ENCODE measurements at places on chromosomes 11 and 22.

DNA sequence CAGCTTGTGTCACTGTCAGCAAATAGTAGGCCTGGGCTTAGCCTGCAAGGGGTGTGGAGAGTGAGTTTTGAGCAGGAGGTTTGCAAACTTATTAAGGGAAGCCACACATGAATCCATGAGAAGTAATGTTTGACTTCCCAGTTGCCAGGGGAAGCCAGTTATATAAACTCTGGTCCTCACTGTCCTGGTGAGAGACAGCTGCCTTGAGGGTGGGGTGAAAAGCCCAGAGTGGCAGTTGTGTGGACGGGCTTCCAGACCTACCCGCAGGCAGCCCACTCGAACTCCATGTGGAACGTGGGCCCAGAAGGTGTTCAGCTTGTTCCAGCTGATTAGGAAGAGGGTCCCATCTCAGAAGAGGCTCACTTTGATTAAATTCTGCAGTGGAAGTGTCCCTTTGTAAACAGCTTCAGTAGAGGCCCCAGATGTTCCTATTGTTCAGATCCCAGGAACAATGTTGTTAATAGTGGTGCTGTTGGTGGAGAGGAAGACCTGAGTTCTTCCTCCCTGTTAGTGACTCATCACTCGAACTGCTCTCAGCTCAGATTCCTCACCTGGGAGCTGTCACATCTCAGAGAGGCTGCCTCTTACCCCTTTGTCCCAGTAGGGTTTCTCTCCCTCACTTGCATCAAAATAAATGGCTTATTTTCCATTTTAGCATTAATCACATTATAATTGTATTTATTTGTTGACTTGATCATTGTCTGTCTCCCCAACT is 63.4 kb downstream of the GRAMD1B start:
- no peak for DNase-seq

GRCh38 chr11:88553204-88553603 is 215.7 kb upstream of the CTSC start:
- no peak for DNase-seq

- DNase-seq = no peak
Measured at GRCh38 chr11:5460983-5461621, 12.0 kb downstream of the OR51I2 start.

- no peak for DNase-seq
Measured at GRCh38 chr11:31847761-31848160, 36.6 kb upstream of the PAX6 start.

DNA sequence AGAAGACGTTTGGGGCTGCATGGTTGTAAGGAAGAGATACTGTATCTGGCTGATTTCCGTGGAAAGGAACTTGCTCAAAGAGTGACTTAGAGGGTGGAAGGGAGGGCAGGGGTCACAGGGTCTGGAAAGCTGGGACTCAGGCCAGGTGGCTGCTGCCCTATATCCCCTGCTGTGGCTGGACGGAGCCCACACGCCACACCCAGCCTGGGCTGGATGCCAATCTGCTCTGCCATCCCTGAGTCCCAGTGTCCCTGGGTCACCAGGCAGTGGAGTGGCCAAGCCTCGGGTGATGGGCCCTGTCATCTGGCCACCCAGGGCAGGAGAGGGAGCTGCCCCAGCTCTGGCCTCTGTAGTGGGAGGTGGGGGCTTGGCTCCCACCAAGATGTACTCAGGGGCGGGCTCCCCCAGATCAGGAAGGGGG is 26.5 kb upstream of the KRTAP5-7 start:
- DNase-seq = no peak

DNA sequence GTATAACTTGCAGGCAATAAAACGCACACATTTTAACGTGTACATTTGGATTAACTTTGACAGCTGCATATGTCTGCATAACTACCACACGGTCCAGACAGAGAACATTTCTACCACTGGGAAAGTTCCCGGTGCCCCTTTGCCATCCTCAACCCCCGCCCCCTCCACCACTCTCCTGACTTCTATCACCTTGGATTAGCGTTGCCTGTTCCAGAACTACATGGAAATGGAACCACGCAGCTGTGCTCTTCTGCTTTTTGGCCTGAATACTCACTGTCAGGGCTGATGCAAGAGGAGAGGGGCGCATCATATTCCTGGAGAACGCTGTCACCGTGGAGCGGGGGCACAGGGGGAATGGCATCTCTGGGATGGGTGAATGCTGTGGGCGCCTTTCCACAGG is 62.1 kb downstream of the LRP5 start:
- DNase-seq = no peak

DNA sequence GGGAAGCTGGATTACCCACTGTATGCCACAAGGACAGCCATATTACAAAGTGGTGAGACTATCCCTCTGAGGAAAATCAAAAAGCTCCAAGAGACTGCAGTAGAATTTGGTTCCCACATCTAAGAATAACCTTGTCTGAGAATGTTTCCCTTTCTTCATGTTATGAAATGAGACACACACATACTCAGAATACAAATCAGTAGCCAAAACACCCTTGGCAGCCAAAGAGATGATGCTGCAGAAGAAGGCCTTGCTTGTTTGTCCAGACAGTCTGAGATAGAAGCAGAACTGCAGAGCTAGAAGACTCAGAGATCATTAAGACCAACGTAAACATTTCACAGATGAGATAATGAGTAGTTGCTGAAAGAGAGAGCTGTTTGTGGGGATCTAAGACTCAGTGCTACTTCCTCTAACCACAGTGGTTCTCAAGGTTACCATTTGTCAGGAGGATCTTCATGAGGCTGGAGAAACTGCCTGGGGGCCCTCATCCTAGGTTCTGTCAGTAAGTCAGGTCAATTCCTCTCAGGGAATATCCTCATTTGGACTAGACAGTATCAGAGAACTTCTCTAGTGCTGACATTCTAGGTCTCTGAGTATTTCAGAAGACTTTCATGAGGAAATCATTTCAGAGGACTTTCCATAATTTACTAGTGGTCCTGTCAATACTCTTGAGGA is 38.9 kb downstream of the RELT start:
- no peak for DNase-seq

- no peak for DNase-seq
Measured at GRCh38 chr11:126700768-126701519, 299.6 kb downstream of the KIRREL3 start.

GRCh38 chr11:65036931-65037330 is 4.1 kb upstream of the SAC3D1 start:
- DNase-seq = no peak

DNA sequence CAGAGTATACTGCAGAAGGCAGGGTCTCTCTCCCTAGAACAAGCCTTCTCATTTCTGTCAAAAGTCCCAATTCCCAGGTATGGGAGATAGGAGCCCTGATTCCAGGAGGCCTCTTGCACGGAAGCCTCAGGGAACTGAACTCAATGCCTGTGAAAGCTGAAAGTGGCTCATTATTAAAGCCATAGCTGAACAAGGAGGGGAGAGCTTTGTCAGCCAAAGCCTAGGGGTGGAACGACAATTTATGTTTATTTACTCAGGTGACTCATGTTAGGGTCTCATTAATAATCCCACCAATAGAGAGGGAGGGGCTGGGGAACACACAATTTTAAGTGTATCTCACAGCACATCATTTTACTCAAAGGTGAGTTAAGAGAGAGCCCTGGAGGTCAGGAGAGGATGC is 44.9 kb downstream of the DSCAML1 start:
- no peak for DNase-seq

GRCh38 chr11:132343445-132344175 is 973.2 kb downstream of the NTM start:
- no peak for DNase-seq

DNA sequence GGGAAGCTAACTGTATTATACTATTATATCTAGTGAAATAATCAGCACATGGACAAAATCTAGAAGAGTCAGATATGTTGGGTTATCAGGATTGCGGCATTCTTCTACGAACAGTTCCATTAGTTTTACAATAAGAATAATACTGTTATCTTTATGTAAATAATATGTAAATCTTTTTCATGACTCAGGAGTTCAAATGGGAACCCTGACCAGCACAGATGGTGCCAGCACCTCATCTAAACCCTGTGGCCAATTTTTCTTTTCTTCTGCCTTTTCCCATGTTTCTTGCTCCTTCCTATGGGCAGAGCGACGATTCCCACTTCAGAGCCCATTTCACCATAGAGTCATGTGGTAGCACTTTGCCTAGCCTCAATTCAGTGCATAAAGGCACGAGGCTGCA is 68.4 kb upstream of the CYP2D6 start:
- DNase-seq = no peak

DNA sequence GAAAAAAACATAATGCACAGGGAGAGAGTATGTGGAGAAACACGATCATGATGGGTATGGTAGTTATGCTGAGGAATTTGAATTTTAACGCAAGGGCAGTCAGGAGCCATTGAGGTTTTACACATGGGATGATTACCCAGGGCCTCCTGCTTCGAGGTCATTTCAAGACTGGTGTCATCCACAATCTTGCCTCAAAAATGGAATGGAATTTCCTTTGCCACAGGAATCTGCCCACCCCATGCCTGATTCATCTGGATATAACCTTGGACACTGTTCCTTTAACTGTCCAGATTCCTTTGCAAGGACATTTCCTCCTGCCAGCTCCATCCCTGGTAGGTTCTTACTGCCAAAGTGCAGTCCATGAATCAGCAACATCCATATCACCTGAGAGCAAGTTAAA is 655.9 kb upstream of the TENM4 start:
- DNase-seq = no peak

DNA sequence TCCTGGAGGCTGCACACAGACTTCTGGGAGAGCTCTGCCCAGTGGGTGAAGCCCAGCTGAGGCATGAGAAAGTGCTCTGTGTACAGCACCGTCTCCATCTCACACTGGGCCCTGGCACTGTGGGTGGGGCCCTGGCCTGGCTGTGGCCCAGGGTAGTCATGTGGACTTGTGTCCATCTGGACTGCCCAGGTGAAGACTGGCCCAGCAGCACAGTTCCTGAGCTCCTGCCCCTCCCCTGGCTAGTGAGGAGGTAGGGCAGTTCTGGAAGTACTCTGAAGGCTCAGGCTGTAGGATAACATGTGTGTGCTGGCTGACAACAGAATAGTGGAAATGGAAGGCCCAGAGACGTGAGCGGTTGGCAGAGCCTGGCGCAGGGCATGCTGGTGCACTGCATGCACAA is 35.4 kb downstream of the RSPH14 start:
- DNase-seq = no peak

DNA sequence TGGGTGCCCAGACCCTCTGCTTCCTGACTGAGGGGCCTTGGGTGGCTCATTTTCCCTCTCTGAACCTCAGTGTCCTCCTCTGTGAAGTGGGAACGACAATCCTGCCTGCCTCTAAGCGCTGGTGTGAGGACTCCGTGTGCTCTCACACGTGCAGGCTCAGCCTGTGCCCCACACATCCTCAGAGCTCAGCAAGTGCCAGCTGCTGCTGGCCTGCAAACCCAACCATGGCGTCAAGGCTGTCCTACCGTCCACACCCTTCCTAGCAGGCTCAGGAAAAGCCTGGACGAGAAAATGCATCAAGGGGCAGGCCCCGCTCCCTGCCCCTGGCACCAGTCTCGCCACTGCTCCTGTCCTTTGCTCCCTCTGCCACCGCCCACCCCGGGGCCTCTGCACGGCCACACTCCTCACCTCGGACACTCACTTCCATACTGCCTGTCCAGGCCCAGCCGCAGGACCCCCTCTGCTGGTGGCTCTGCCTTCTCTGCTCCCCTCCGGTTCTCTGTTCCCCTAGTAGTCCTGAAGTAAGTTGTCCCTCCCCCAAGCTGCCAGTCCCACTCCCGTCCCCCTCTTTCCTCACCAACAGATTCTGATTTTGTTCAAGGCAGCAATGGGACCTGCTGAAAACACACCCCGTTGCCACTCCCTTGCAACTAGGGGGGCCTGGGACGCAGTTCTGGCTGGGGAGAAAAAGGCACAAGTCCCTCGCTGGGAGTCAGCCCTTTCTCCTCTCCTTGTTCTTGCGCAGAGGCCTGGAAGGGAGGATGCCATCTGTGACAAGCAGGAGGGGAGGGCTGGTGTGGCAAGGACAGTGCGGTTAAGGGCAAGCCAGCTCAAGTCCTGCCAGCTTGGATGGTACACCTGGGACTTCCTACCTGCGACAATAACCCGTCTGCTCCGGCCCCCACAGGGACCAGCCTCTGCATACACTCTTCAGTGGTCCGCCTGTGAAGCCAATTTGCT is 62.2 kb downstream of the ARFGAP3 start:
- DNase-seq = no peak

GRCh38 chr11:85665733-85666132 is 804 bp upstream of the CREBZF start:
- no peak for DNase-seq

DNA sequence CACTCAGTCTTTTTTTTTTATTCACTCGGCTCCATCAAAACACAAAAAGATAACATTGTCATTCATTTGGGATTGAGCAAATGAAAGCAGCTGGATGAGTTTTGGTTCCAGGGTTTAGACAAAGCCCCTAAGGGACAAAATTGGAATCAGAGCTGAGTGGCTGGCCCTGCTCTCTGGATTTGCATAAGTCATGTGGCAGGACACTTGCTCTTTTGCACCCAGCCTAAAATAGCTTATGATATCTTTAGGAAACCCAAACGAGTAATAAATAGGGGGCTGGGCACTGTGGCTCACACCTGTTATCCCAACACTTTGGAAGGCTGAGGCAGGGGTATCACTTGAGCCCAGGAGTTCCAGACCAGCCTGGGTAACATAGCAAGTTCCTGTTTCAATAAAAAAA is 11.0 kb upstream of the TMEM121B start:
- DNase-seq = no peak

DNA sequence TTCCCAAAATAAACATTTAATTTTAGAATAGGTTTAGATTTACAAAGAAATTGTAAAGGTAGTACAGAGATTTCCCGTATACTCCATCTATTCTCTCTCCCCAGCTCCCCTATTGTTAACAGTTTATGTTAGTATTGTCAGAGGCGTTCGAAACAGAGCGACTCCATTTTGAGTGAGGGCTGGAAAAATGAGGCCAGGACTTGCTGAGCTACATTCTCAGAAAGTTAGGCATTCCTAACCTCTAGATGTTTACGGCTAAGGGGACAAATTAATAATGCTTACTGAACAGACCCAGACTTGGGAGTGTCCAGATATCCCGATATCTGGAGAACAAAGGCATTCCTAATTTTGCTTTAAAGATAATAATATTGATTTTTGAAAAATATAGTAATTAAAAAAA is 12.4 kb upstream of the NUP160 start:
- no peak for DNase-seq

DNA sequence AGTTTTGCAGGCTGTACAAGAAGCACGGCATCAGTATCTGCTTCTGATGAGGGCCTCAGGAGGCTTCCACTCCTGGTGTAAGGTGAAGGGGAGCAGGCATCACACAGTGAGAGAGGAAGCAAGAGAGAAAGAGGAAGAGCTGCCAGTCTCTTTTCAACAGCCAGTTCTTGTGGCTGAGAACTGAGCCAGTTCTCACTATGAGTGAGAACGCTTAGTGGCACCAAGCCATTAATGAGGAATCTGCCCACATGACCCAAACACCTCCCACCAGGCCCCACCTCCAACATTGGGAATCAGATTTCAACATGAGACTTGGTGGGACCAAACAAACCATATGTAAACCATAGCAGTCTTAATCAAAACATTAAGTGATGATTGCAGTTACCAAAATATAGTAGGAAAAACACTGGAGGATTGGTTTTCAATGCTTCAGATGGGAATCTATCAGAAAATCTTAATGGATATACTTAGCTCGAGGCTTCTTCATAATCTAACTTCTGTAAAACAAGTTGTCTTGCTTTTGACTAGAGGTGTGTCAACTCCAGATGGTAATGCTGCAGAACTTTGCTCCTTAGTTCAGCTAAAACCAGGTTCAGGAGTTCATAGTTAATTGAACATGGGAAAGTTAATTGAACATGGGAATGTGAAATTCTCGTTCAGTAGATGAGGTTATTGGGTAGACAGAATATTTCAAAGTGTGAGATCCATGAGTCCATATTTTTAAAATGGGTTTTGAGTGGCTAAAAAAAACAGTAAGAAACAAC is 12.2 kb downstream of the FAR1 start:
- no peak for DNase-seq

- no peak for DNase-seq
Measured at GRCh38 chr22:45717789-45718188, 46.2 kb downstream of the ATXN10 start.
